ENCODE measurements at places on chromosomes 1 and 21. TPM values are rescaled to one million over a fixed set of nuclear protein-coding genes. Genes with fewer than 3 reads are reported as not detected.

The BMP8B gene
- total RNA-seq: 0.52 TPM

The PODN gene
- total RNA-seq: not detected

The CLCNKA gene
- not detected for total RNA-seq

The EDARADD gene
- 11.7 TPM for total RNA-seq

The RNU1-1 gene
- total RNA-seq: 2,343 TPM

The BCAN gene
- not detected for total RNA-seq

The CFH gene
- 2.8 TPM for total RNA-seq

Data from T-helper 2 cell treated with Interferon-gamma antibody and Interleukin-4, amounts not matched to agents 100 ng/mL and 5 ng/mL, for 36 hours (primary cell).